ENCODE measurements at places on chromosomes 2 and 18.
A peak's percentile ranks its signal among the peaks of the same experiment; 100 is the strongest.

GRCh38 chr18:657311-658000, at the start of gene TYMS:
TYMS (plus strand) TSS chr18:657653; CDS start chr18:657743, 90 bp downstream.
- no peaks in the 10 kb centered on the region for H3K27me3 ChIP-seq
- peaks cover 29% of the 10 kb centered on the region for H3K4me1 ChIP-seq
- peak within 1 kb of the TSS; percentile 95 for H3K4me3 ChIP-seq
- peak within 1 kb of the TSS; percentile 97 for H3K27ac ChIP-seq

GRCh38 chr2:178177066-178177679, 17.1 kb upstream of the OSBPL6 start:
- H3K27ac ChIP-seq, result no peak overlapping the region
- no peak for DNase-seq
- no peaks in the 10 kb centered on the region for H3K27me3 ChIP-seq

DNA sequence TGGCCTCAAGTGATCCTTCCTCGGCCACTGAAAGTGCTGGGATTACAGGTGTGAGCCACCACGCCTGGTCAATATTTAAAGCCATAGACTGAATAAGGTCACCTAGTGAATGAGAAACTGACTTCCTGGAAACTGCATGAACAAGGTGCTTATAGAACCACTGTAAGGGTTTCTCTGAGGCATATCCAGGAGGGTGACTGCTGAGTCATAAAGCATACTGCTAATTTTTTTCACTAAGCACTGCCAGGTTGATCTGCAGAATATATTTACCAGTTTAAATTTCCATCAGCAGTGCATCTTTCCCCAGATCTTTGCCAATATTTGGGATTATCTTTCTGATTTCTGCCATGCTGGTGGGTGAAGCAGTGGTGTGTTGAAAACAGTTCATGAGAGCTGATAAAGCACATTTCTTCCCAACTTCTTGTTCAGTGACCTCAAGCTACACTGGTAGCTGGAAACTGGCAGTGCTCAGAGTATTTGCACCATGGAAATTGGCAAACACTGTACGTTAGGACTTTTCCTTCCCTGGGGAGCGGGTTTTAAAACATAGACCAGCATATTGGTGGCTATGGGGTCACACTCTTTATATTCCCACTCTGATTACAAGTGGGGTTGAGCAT, 4.2 kb upstream of the CLIP4 start:
- H3K27me3 ChIP-seq, result no peaks in the 10 kb centered on the region
- H3K27ac ChIP-seq, result no peak overlapping the region
- no peak overlapping the region for H3K4me3 ChIP-seq
- H3K36me3 ChIP-seq, result no peaks in the 10 kb centered on the region
- H3K4me1 ChIP-seq, result peaks cover 48% of the 10 kb centered on the region

DNA sequence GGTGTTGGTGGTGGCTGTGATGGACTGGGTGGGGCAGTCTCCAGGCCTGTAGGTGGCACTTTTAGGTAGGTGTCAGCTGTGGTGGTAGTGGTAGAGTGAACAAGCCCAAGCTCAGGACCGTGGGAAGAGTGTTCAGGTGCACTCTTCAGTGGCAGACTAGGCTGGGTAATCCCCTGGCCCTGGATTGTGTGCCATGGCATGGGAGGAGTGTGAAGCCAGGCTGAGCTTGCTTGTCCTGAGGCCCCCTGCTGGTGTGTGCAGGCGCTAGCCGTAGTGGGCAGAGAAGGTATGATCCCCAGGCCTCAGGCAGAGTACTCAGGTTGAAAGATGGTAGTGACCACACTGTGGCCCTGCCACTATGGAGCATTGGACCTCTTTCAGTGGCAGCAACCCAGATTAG, 850.3 kb downstream of the DSC3 start:
- H3K27me3 ChIP-seq, result no peaks in the 10 kb centered on the region
- H3K4me1 ChIP-seq, result no peaks in the 10 kb centered on the region
- no peak overlapping the region for H3K27ac ChIP-seq
- H3K4me3 ChIP-seq, result no peak overlapping the region
- DNase-seq, result no peak

Data from SJSA1 (cell line).